ENCODE measurements at places on chromosomes 2 and 18.

GRCh38 chr2:214156971-214157370 is 253.9 kb upstream of the VWC2L start:
- DNase-seq: no peak

GRCh38 chr2:42675815-42676214 is 88.1 kb downstream of the OXER1 start:
- DNase-seq: no peak

DNA sequence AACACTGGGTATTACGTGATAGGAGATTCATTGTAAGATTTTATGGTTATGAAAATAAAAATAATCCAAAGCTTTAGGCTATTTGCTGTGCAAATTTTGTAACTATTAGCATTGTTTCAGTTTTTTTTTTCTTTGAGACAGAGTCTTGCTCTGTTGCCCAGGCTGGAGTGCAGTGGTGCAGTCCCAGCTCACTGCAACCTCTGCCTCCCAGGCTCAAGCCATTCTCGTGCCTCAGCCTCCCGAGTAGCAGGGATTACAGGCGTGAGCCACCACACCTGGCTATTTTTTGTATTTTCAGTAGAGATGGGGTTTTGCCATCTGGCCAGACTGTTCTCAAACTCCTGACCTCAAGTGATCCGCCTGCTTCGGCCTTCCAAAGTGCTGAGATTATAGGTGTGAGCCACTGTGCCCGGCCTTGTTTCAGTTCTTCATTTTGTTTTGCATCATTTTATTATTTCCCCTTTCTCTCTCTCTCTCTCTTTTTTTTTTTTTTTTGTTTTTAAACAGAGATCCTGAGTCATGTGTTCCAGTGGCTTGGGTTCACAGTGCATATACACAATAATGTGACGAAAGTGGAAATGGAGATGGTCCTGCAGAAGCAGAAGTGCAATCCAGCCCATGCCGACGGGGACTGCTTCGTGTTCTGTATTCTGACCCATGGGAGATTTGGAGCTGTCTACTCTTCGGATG is 25.8 kb downstream of the CASP10 start:
- no peak for DNase-seq

DNA sequence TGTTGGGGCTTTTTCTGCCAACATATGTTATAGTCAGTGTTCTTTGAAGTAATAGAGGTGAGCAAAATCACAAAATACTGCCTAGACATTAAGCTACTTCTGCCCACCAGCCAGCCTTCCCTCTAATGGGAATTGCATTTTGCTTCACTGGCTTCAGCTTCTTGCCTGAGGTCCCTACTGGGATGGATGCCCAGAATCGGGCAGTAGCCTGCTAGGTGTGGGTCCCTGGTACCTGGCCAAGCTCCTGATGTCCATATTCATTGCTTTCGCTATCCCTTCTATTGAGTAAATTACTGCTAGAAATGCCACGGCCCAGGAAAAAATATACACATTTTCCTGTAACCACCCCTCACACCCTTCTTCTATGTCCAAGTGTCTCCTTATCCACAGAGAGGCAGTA is 27.0 kb downstream of the CRYGD start:
- DNase-seq: no peak

- no peak for DNase-seq
Observed at GRCh38 chr18:14026199-14026598, 106.0 kb downstream of the ZNF519 start.

- DNase-seq: no peak
Observed at GRCh38 chr2:23696752-23697045, 230.2 kb downstream of the ATAD2B start.

DNA sequence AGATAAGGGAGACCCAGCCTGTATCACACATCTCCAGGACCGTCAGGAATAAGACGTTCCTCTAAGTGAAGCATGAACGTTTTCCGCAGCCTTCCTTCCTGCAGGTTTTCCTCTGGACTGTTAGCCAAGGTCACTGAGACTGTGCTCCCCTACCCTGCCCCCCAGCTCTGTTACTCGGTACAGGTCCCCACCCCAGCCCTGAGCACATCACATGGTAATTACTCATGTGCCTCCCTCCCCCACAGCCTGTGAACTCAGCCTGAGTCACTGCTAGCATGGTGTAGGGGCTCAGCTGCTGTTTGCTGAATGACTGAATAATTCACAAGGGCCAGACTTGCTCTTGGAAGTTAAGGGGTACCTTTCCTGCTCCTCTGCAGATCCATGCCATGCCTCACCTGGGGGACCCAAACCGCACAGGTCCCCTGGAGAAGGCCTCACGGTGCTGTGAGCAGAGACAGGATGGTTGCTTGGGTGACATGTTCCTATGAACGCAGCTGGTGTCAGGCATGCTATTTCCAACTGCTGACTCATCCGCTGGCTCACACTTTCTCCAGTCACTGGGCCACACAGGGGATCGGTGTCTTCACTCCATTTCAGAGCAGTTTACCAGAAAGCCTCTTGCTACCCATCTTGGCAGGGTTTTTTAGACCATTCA is 88.2 kb downstream of the PLB1 start:
- DNase-seq: no peak

DNA sequence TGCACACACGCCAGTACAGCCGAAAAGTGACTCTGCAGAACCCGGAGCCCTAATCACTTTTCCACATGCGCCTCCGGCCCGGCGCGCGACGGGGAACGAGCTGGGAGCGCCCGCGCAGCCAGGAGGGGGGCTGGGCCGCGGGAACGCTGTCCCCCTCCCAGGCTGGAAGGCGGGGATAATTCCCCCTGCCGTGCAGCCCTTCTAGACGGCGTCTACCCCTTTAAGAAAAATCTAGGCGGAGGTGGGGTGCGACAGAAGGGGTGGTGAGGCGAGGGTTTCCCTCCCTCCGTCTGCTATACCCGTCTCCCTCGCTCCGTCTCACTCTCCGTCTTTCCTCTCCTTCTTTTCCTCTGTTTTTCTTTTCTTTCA is 2.4 kb downstream of the CYP26B1 start:
- DNase-seq: peak; percentile 7

GRCh38 chr2:223944166-223944702 is 901 bp downstream of the WDFY1 start:
- DNase-seq: no peak

All from NCI-H1092 treated with DMSO at 0.1 percent for 48 hours (cell line).